ENCODE measurements at places on chromosomes 7 and 10.

DNA sequence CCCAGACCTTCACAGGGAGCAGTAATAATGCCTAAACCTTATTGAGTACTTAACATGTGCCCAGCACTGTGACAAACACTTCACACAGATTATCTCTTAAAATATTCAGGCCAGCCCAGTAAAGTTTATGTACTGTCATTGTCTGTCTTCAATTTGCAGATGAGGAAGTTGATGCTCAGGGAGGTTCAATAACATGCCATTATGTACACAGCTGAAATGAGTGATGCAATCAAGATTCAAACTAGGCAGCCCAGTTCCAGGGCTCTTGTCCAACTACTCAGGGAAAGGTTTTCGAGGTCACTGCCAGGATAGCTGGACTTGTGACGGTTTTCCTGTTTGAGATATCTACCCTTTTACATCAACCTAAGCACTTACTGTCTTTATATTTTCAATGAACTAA is 56.1 kb downstream of the AUTS2 start:
- DNase-seq = no peak

DNA sequence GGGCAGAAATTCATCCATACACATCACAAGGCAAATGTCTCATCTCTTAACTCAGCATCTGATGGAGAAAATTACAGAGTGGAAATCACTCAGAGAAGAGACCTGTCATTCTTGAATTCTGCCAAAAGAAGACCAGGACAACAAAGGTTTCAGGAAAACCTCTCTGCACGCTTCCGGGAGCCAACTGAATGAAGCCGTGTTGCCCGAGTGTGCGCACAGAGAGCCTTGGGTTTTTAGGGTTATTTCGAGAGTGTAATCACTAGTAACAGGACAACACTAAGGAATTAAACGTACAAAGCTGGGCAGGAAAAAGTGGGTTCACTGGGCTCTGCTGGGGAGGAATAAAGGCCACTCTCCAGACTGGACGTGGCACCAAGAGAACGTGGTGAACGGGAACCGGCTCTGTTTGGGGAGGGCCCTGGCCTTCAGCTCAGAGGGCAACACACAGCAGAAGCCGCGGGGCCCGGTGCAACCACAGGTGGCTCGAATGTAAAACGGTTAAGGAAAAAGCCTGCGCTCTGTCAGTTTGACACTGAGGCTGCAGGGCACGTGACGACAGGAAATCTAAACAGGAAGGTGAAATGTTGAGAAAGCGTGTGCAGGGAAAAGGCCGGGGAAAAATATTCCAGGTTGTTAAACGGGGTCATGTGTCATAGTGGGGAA is 331.5 kb downstream of the DNAJB6 start:
- no peak for DNase-seq

DNA sequence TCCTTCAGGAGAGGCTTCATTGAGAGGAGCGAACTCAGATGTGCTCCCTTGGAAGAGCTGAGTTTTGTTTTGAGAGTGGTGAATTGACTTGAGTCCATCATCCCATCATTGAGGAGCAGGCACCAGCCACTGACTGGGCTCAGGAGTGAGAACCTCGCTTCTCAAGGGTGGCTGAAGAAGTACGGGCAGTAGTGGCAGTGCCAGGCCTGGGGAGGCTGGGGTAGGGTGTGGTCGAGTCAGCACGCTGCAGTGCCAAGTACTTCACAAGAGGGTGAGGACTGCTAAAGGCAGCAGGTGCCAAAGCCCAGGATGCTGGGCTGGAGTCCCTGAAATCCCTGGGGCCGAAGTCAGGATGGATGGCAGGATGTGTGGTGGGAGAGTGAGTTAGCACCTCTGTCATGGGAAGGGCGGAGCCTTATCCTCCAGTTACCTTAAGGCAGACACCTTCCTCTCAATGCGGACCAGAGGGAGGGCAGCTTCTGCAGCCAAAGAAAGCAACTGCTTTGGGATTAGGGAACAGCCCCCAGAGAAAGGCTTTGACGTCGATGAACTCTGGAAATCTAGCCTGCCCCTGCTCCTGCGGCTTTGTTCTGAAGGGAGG is 210.3 kb downstream of the CAMK1D start:
- no peak for DNase-seq

GRCh38 chr10:44983066-44983894 is 4.7 kb upstream of the DEPP1 start:
- DNase-seq = no peak

DNA sequence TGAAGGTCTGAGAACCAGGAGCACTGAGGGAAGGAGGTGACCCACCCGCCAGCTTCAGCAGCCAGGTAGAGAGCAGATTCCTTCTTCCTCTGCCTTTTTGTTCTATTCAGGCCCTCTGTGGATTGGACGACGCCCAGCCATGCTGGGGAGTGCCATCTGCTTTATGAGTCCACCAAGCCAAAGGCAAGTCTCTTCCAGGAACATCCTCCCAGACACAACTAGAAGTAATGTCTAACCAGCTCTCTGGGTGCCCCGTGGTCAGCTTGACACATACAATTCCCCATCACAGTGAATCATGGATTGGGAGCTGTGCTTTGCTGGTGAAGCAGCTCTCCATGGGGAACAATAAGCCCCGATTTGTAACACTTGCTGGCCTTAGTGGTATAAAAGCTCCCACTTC is 125.2 kb downstream of the CCDC3 start:
- no peak for DNase-seq

DNA sequence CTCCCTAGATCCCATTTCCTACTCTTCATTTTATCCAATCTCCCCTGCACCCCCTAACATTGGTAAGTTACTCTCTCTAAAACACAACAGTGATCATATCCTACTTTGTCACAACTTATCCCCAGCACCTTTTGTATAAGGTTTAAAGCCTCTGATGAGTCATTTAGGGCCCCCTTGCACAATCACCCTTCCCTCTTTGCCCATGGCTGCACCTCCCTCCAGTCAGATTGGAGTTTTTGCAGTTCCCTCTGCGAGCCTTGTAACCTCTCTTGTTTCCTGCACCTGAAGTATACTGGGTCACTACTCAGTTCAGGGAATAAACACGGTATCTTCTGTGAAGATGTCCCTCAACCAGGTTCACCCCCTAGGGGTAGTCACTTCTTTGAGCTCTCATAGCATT is 55.9 kb upstream of the ADRB1 start:
- DNase-seq = no peak

- no peak for DNase-seq
These were observed 621.2 kb downstream of the SDK1 start for GRCh38 chr7:3922175-3922635.

DNA sequence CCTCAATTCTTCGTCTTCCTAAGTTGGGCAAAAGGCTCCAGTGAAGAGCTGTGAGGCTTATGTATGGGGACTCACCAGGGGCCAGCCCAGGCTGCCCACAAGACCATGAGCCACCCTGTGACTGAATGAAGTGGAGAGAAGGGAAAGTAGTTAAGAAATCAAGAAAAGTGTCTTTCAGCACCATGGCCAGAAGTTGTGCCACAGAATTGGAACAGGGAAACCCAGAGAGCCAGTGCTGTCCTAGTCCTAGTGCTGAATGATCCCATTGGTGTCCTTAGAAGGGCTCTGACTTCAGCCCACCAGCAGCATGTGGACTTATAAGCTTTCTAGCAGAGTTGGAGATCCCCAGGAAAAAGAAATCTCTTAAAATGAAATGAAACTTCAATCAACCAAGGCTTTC is 37.0 kb upstream of the CCSER2 start:
- DNase-seq = peak; percentile 28

- no peak for DNase-seq
These were observed 242.2 kb downstream of the TSPAN12 start for GRCh38 chr7:120615703-120616102.

- DNase-seq = peak; percentile 22
These were observed 35.1 kb upstream of the DNAH11 start for GRCh38 chr7:21507627-21508343.
